ENCODE measurements at places on chromosomes 6 and 20.
A peak's percentile ranks its signal among the peaks of the same experiment; 100 is the strongest.

GRCh38 chr20:10362674-10363073, 71.3 kb downstream of the MKKS start:
- no peak for DNase-seq

GRCh38 chr6:161367472-161367871, 93.6 kb upstream of the AGPAT4 start:
- DNase-seq = no peak

- peak; percentile 15 for DNase-seq
These were observed 69.3 kb downstream of the IBTK start for GRCh38 chr6:82178077-82178758.

GRCh38 chr6:170139531-170139930, 151.3 kb downstream of the DLL1 start:
- no peak for DNase-seq

GRCh38 chr6:13586603-13587542, 12.5 kb downstream of the SIRT5 start:
- DNase-seq = no peak

GRCh38 chr6:148398244-148398643, 55.6 kb downstream of the SASH1 start:
- DNase-seq = no peak

DNA sequence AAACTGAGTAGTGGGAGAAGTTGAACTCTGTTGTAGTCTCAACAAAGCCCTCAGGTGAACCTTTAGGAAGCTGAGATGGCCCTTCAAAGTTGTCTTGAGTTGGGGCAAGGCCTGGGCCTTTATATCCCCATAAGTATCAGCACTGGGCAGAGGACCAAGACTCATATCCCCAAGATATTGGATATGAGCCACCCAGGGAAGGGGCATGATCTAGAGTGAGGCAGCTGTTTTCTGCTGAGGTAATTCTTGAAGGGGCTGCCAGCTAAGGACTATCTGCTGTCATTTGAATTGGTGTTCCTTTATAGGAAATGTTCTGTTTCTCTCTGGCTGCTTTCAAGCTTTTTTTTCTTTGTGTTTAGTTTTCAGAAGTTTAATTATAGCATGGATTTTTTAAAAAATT, 140.7 kb upstream of the FLRT3 start:
- no peak for DNase-seq

DNA sequence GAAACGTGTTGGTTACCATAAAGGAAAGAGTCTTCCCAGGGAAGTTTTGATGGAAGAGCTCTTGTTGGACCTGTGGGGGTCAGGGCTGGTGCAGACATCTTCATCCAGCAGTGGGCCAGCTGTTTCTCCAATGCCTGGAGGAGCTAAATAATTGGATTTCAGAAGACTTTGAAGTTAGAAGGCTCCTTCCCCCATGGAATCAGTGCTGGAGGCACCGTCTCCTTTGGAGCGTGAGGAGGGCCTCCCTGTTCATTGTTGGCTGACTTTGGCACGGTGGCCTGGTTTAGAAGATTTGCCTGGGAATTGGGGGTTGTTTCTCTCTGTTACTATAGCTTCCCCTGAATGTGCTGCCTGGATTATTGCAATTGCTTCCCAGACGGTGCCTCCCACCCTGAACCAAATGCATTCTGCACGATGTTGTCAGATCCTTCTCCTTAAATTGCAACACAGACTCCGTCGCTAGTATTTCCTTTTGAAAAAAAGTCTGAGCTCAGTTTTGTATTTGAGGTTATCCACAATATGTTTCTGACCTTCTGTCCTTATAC, 27.7 kb upstream of the KCNG1 start:
- DNase-seq = no peak

DNA sequence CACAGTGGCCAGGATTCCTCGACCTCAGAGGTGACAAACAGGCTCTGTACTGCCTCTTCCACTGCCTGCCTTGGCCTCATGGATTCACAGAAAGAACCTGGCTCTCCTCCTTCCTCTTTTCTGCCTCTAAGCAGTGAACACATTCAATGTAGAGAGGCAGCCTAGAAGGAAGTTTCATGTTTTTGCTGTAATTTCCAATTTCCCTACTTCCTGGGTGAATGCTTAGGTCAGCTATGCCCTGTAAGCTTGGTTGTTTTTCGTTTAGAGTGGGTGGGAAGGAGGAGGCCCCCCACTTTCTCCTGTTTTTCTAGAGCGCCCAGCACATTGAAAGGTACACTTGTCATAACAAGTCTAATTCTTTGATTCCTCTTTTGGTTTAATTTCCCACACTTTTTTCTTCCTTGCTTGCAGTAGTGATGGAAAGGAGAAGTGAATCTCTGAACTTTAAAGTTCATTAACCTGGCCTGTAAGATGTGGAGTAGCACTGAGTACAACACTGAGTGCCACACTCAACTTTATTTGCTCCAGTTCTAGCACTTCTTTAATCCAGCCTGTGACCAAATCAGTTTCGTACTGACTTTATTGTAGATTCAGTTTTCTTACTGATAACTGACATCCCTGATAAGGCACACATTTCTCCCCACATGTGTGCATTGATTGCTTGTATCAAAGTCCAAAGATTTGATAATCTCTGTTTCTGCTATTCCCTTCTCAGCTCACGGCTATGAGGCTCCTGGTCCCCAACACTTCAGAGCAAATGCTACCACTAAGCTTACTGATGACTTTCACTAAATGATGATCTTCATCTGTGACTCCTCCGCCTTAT, 100.0 kb upstream of the MAN1A1 start:
- no peak for DNase-seq

GRCh38 chr6:41790045-41790444, 2.6 kb downstream of the TOMM6 start:
- DNase-seq = no peak

- DNase-seq = peak; percentile 92
These were observed at the start of gene ACTL10 for GRCh38 chr20:33666293-33667244. TSS of gene ACTL10 (plus strand) at chr20:33666943. CDS start at chr20:33667498, 555 bp downstream.

DNA sequence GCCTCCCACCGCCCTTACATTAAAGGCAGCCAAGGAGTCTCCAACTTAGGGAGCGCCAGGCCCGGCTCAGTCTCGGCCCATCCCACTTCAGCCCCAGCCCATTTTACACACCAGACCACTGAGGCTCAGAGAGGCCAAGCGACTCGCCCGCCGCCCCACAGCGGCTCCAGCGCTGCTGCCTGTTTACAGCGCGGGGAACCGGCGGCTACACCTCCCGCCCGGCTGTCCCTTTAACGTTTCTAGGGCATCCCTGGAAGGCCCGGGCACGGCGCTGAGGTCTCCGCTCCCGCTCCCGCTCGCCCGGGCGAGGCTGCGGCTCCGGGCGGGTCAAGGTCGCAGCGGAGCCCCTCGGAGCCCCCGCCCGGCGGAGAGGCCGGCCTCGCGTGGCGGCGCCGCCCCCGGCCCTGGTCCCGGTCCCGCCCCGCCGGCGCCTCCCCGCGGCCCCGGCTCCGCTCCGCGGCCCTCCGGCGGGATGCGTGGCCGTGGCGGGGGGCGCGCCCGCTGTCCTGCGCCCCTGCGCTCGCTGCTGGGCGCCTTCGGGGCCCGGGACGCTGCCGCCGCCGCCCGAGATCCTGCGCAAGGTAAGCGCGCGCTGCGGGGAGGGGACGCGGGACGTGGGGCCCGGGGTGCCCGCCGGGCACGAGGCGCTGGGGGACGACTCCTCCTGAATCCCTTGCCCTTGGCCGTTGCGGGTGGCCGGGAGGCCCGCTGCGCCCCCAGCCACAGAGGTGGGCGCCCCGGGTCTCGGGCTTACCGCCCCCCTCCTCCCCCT, 27.1 kb upstream of the PHACTR3 start:
- DNase-seq = no peak

GRCh38 chr6:161082215-161082614, 90.6 kb downstream of the MAP3K4 start:
- DNase-seq = no peak

DNA sequence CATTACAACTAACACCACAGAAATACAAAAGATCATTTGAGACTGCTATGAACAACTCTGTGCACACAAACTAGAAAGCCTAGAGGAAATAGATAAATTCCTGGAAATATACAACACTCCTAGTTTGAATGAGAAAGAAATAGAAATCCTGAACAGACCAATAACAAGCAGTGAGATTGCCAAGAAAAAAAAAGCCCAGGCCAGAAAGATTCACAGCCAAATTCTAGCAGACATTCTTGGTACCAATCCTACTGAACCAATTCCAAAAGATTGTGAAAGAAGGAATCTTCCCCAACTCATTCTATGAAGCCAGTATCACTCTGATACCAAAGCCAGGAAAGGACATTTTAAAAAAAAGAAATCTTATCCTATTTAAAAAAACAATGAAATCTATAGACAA, 7.0 kb upstream of the CDK19 start:
- DNase-seq = no peak

GRCh38 chr20:36823121-36823520, 49.6 kb upstream of the DSN1 start:
- DNase-seq = no peak

- DNase-seq = no peak
These were observed 180.5 kb downstream of the TENT5A start for GRCh38 chr6:81572020-81572419.

DNA sequence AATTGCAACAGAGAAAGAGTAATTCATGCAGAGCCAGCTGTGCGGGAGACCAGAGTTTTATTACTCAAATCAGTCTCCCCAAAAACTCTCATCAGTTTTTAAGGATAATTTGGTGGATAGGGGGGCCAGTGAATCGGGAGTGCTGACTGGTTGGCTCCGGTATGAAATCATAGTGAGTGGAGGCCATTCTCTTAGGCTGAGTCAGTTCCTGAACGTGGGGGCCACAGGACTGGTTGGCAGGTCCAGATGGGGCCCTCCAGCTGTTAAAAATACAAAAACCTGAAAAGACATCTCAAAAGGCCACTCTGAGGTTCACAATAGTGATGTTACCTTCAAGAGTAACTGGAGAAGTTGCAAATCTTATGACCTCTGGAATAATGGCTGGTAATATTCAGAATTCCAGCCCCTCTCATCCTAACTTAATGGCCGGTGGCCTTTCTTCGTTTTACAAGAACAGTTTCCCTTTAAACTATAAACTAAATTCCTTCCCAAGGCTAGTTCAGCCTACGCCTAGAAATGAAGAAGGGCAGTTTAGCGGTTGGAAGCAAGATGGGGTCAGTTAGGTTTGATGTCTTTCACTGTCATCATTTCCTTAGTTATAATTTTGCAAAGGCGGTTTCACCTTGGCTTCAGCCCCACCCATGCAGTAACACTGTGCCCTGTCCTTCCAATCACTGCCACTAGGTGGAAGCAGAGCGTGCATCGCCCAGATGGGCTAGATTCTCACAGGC, 6.8 kb upstream of the MICA start:
- peak; percentile 63 for DNase-seq

DNA sequence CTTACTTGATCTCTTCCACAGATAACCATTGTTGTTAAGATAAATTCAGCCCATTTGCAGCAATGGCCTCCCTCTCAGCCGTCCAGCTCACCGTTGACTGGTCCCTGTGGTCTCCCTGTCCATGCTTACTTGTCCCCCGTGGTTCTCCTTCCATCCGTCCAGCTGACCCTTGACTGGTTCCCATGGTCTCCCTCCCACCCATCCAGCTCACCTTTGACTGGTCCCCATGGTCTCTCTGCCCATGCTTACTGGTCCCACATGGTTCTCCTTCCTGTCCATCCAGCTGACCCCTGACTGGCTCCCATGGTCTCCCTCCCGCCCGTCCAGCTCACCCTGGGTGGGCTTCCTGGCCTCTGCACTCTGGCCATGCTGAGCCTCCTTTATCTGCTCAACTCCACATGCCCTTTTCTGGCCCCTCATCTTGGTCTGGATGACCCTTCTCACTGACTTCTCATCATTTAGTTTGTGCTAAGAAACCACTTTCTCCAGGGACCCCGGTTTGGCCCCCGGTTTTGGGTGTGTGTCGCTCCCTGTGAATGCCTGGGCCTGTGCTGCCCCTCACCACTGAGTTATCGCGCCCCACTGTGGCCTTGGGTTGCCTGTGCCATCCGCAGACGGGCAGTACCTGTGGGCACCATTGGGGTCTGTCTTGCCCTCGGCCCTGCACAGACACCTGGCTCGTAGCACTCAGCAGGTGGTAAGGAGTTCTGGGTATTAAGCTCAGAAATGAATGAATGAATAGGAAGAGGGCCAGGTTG, 146.4 kb downstream of the ERMARD start:
- no peak for DNase-seq

GRCh38 chr20:1657556-1658334, at the start of gene SIRPG:
TSS of gene SIRPG (minus strand) at chr20:1657779. CDS start at chr20:1657714, 65 bp downstream.
- no peak for DNase-seq

DNA sequence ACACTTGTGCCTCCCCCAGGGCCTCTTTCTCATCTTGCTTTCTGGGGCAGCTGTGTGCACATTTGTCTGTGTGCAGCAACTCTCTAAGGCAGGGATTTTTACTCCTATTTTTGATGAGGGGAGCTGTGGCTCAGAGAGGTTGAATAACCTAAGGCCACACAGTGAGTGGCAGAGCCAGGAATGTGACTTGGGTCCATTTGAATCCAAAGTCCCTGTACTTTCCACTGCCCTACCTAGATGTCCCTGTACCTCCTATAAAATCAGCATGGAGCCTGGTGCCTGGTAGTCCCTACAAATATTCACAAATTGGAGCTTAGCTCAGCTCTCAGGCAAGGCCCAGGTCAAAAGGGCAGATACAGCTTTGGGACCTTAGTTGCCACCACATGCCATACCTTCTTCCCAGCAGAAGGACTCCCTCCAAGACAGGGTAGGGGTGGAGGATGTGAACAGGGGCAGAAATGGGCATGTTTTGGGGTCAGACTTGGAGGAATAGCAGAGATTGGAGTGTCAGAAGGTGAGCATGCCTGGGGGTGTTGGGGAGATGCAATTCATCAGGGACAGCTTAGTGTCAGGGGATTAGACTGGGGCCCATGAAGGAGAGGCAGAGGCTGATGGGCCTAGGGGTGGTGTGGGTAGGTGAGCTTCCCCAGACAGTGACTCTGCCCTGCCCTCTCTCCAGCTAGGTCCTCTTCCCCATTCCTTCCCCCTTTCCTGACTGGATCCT, 4.1 kb upstream of the VEGFA start:
- no peak for DNase-seq

GRCh38 chr6:116572162-116572561, 858 bp downstream of the RWDD1 start:
- peak; percentile 10 for DNase-seq

DNA sequence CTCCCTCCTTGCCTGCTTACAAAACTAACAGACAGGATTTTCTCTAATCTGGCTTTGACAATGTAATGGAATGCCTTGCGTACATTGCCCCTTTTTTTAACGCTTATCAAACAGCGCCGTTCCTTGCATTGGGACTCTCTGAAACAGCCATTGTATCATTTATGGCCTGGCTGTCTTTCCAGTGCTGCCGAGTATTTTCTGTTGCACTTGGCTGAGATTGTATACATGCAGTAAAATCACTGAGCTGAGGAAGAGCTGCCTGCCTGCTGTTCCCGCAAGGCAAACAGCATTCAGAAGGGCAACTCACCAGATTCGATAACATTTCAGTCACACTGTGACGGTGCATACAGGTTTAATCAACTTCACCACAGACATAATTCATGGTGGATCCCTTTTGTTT, 106.0 kb downstream of the SH3BGRL2 start:
- no peak for DNase-seq

DNA sequence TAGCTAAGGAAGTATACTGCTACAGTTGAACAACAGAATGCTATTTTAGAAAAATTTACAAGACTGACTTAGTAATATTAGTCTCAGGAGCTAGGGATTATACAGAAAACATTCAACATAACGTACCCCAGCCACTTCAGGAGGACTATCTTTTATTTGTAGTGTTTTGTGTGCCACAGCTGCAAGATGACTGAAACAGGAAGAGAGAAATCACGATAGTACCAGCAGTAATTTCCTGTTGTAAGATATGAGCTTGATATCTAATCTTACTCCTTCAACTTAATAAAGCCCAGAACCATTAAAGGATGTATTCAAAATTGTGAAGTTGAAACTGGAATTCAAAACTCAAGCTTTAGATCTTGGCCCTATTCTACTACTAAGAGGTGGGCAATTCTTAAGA, 42.1 kb downstream of the SLC35A1 start:
- no peak for DNase-seq

All from NCI-H510A treated with DMSO at 0.1 percent for 48 hours (cell line).